ENCODE measurements at places on chromosomes 11 and 22. TPM values are rescaled to one million over a fixed set of nuclear protein-coding genes. Genes with fewer than 3 reads are reported as not detected.

Gene ZNF214
- 0.65 TPM for total RNA-seq

Gene PRR33
- not detected for total RNA-seq

Gene MS4A3
- not detected for total RNA-seq

Gene ZNF215
- 2.3 TPM for total RNA-seq

Gene SLC22A24
- total RNA-seq, result not detected

Gene WBP2NL
- total RNA-seq, result 0.38 TPM

Gene ARHGEF17
- total RNA-seq, result 78.7 TPM

Gene PHLDB1
- total RNA-seq, result 103 TPM

Gene NAGA
- total RNA-seq, result 40.9 TPM

Gene OR51B4
- total RNA-seq, result not detected

Gene OR51F2
- not detected for total RNA-seq

Gene XNDC1N
- total RNA-seq, result 4.4 TPM

Gene HTATIP2
- total RNA-seq, result 35.7 TPM

Gene TOLLIP
- 34.2 TPM for total RNA-seq

Gene SERHL2
- 2.4 TPM for total RNA-seq

Gene CATSPERZ
- total RNA-seq, result not detected

Gene FIBIN
- total RNA-seq, result 0.65 TPM

Gene ACTN3
- total RNA-seq, result under 0.01 TPM

Gene F2
- 0.13 TPM for total RNA-seq

Gene C11orf91
- total RNA-seq, result 0.13 TPM

Gene CASP1
- 0.38 TPM for total RNA-seq

Gene ZNF280B
- total RNA-seq, result 2.0 TPM

Gene MMP13
- total RNA-seq, result 0.33 TPM
